ENCODE measurements at places on chromosomes 5 and 9.

GRCh38 chr5:80738466-80738865, 83.7 kb upstream of the DHFR start:
- no peak for DNase-seq

DNA sequence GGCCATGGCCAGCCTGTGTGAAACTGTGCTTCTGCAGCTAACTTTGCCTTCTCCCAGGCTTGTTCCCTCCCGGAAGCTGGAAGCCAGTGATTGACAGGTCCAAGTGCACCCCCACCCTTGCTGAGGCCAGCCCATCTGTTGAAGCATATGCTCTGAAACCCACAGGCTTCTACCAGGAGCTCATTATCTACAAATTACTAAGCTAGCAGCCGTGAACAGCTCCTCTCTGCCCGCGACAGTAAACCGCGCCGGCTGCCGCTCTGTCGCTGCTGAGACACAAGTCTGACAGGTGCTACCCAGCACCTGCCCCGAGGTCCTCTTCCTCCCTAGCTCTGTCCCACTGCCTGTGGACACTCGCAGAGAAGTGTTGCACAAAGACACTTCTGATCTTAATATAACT, 490.9 kb downstream of the GADD45G start:
- DNase-seq = peak; percentile 16

GRCh38 chr5:6402939-6403338, 24.6 kb upstream of the MED10 start:
- DNase-seq = no peak

- no peak for DNase-seq
Measured at GRCh38 chr5:113061846-113062780, 85.5 kb downstream of the DCP2 start.

- DNase-seq = no peak
Measured at GRCh38 chr5:116359592-116359991, 215.0 kb downstream of the SEMA6A start.

- no peak for DNase-seq
Measured at GRCh38 chr5:43859309-43859708, 256.3 kb downstream of the NNT start.

- no peak for DNase-seq
Measured at GRCh38 chr5:109199289-109199688, 210.5 kb downstream of the PJA2 start.

DNA sequence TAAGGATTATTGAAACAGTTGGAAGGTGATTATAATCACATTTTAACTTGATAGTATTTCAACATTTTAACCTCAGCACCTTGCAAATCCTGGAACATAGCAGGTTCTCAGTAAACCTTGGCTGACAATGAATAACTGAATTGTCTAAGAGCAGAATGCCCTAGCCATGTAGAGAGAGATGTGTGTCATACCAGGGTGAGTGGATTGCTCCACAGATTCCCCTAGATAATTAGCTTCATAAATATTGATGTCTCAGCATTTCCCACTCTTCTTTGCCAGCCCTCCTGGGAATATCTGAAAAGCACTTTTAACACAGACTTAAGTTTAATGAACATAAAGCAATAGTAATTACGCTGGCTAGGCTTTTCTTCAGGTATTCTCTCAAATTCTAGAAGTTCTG, 363.5 kb downstream of the MAN2A1 start:
- DNase-seq = no peak

DNA sequence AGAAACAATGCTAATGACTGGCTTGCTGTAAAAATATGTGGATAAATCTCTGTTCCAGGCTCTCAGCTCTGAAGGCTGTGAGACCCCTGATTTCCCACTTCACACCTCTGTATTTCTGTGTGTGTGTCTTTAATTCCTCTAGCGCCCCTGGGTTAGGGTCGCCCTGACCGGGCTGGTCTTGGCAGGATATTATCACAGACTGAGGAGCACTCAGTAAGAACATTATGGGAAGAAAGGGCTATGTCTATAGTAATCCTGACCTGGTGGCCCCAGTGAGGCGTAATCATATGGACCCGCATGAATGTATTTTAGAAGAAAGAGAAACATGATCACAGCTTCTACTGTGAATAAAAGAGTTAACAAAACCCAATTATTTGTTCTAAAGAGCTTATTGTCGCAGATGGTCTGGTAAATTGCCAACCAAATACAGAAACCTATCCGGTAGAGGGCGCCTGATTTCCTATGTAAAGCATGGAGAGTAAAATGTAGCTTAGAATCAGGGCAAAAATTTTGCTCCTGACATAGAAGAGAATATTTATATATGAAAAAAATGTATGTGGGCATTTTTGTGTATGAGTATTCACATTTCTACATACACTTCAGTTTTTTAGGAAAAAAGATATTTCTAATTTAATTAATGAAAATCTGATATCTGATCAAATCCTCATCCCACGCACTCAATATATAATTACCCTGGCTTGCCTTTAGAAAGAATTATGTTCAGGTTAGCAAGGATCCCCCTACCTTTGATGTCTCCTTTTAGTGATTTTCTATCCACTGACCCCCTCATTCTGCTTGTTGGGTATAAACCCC, 5.8 kb upstream of the IFNA1 start:
- DNase-seq = peak; percentile 9

GRCh38 chr9:4299005-4299795, 668 bp downstream of the GLIS3 start:
- no peak for DNase-seq

DNA sequence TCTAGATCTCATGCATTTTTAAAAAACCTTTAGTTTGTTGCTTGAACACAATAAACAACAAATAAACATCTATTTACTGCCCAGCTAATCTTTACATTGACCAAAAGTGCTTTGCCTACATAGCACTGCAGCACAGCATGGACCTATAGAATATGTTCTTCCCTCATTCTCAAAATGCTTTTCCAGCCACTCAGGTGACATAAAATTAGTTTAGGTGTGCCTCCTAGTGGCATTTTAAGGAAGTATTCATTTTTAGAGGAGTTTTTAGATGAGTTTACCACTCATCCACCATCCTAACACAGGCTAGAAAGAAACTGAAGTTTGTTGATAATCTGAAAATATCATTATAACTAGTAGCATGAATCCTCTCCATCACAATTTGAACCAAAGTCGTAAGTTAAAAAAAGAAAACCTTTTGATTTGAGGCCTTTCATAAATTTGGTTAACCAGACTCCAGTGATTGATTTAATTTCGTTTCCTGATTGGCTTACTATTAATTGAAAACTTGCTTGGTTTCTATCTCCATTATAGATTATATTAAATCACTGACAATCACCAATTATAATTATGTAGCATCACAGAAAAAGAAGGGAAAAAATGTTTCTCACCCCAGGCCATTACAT, 12.6 kb downstream of the PLGRKT start:
- peak; percentile 49 for DNase-seq

GRCh38 chr5:14374100-14374499, 207.5 kb upstream of the OTULINL start:
- peak; percentile 19 for DNase-seq

DNA sequence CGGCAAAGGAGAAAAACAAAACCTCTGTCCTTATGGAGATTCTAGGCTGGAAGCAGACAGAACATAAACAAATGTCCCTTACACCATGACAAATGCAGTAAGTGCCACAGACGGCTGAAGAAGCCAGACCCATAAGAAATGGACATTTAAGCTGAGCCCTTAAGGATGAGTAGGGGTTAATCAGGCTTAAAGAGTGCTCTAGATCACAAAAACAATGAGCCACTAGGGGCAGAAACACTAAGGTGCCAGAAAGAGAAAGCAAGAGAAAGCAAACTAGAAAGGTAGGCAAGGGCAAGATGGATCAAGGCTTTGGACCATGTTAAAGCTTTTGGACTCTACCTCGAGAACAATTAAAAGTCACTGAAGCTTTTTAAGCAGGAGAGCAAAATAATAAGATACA, 326.9 kb upstream of the WWC1 start:
- no peak for DNase-seq

DNA sequence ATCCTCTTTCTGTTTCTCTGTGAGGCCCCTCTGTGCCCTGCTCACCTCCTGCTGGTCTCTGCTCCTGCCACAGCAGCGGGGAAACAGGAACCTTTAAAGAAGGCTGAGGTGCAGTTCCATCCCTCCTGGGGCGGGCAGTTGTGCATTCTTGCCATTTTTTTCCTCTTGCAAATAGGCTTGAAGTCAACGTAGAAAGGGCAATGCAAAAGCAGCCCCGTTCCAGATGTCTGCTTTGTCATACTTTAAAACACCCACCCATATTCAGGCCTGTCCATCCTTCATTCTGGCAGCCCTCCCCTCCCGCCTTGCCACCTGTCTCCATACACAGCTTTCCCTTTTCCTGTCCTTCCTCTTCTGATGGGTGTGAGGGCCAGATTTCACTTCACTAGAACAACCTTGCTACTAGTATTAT, 65.4 kb upstream of the KLF9 start:
- no peak for DNase-seq

- no peak for DNase-seq
Measured at GRCh38 chr9:88437210-88438146, 49.2 kb downstream of the SPIN1 start.

DNA sequence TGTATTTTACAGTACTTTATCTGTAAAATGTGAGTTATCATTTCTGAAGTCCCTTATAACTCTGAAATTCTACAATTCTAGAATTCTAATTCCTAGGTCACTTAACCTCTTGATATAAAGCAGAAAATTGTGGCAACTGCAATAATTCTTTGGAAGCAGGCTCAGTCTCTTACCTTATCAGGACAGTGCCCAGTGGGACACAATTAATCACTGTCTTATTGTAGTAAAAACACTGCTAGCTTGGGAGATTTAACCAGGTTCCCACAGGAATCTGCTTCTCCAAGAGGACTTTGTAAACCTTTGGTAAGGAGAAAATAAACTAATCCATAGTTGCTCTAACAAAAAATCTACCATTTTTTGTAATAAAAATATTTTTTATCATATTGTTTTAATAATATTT, 18.3 kb upstream of the SPATA9 start:
- DNase-seq = no peak

DNA sequence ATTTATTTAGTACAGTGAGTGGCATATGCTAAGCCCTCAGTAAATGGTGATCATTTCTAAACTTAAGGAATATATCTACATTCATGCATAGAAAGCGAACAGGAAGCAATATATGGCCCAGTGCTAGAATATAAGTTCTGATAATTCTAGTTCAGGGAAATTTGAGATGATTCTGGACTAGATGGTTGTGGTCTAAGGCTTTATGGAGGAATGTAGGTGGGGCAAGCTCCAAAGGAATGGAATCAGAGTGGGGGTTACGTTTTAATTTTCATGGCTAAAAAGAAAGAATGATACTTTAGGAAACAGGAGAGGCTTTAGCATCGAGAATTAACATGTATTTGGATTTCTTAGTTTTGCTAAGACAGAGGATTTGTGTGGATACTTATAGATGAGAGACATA, 56.1 kb downstream of the MTREX start:
- DNase-seq = no peak

DNA sequence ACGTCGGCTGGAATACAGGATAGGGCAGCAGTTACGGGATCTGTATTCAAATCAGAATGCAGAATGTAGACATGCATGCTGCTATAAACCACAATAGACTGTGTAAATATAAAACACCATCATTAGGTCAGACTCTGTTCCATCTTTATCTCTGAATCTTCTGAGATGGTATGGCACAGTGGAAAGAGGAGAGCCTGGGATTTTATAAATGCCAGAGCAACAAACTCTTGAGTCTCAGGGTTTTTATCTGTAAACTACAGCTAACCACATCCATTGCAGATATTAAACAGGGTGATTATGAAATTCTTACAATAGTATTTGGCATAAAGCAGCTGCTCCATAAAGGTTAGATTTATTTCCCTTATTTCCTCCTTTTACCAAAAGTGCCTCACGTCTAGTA, 108.7 kb downstream of the ZDHHC21 start:
- DNase-seq = peak; percentile 49

- no peak for DNase-seq
Measured at GRCh38 chr5:35443803-35444595, 173.7 kb upstream of the SPEF2 start.
